ENCODE measurements at places on chromosomes 5 and 9.
A peak's percentile ranks its signal among the peaks of the same experiment; 100 is the strongest.

DNA sequence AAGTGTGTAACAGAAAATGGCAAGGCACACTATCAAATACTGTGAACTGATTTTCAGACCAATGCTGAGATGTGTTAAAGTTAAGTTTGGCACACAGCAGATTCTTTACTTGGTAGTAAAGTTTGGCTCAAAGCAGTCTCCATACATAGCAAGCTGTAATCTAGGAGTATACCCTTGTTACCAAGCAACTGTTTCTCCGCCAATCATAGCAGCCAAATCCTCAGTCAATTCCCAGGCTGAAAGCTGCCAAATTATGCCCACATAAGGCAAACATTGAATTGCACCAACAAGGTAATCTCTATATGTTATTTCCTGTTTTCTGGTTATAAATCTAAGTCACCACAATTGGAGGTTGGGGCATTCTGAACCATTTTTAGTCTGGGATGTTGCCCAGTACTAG lies 345.7 kb downstream of the DEPDC1B start:
- no peak for DNase-seq

GRCh38 chr9:121271368-121272341 lies 3.7 kb downstream of the GSN start:
- DNase-seq: peak; percentile 77

DNA sequence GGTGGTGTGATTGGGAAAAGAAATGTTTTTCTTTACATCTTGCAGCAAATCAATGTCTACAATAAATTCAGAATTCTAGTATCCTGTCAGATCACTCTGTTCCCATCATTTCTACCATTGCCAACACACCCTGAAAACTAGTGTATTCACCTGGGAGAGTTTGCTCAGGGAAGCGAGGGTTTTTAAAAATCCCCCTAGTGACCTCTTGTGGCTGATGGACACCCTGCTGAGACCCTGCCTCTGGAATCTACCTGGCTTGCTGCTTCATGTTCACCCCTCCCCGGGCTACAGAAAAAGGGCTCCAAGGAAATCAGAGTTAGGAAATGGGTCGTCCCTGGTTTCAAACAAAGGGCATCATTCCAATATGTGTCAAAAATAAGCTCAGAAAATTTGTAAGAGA lies 21.4 kb upstream of the ALDOB start:
- no peak for DNase-seq

DNA sequence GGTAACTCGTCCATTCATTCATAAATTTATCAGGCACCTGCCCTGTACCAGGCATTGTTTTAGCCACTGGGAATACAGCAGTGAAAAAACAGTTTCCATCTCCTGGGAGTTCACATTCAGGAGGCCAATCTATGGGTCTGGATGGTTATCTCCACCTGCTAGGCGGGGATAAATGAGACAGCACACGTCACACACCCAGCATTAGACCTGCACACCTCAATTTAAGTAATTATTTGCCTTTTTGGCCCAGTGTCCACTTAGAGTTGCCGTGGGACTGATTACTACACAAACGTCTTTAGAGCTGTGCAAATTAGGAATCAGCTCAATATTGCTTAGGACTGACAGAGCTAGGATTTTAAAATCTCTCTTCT lies 46.1 kb downstream of the STK10 start:
- no peak for DNase-seq

DNA sequence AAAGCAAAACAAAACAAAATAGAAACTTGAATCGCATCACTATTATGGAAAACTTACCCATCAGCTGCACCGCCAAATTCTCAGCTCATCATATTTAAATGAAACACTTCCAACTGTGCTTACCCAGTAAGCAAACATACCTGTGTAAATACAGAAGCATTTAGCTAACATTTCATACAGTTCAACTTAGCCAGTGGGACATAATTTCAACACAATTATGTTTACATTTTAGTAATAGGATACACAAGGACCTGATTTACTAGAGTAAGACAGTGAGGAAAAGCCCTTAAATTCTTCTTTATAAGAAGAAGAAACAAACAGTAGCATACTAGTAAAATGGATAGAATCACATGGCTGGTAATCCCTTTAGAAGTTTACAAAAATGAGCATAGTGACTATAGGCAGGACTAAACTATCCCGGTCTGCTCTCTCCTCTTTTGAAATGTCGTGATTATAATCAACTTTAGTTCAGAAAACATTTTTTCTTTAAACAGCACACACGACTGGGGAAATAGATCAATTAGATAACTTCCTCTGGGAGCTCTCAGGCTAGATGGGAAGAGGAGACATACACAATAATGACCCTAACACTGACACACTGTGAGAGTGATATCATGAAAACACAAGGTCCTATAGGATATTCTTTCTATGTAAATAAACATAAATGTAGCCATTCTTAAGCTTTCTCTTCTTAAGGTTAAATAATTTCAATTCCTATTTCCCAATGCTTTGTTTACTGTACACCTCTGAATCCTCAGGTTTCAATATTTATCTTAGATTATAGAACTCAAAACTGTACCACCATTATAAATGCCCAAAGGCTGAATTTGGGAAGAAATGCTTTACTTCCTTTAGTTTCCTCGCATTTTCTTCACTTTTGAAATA lies 15.9 kb upstream of the CDC20B start:
- DNase-seq: no peak

- DNase-seq: no peak
Measured at GRCh38 chr9:65403721-65404120, 118.7 kb upstream of the FOXD4L5 start.
